ENCODE measurements at places on chromosomes 7 and 10. TPM values are rescaled to one million over a fixed set of nuclear protein-coding genes. Genes with fewer than 3 reads are reported as not detected.

Gene COX15
- 16.6 TPM for total RNA-seq

Gene FAM20C
- total RNA-seq: 1.4 TPM

Gene TET1
- 2.2 TPM for total RNA-seq

Gene PIK3CG
- total RNA-seq: 25.7 TPM

Gene NPTX2
- total RNA-seq: not detected

Gene SHTN1
- 2.4 TPM for total RNA-seq

Gene VIPR2
- not detected for total RNA-seq

Measured in T-helper 17 cell (primary cell).